ENCODE measurements at places on chromosomes 12 and 14.

- DNase-seq = no peak
Observed at GRCh38 chr14:53011053-53011462, 60.2 kb upstream of the FERMT2 start.

DNA sequence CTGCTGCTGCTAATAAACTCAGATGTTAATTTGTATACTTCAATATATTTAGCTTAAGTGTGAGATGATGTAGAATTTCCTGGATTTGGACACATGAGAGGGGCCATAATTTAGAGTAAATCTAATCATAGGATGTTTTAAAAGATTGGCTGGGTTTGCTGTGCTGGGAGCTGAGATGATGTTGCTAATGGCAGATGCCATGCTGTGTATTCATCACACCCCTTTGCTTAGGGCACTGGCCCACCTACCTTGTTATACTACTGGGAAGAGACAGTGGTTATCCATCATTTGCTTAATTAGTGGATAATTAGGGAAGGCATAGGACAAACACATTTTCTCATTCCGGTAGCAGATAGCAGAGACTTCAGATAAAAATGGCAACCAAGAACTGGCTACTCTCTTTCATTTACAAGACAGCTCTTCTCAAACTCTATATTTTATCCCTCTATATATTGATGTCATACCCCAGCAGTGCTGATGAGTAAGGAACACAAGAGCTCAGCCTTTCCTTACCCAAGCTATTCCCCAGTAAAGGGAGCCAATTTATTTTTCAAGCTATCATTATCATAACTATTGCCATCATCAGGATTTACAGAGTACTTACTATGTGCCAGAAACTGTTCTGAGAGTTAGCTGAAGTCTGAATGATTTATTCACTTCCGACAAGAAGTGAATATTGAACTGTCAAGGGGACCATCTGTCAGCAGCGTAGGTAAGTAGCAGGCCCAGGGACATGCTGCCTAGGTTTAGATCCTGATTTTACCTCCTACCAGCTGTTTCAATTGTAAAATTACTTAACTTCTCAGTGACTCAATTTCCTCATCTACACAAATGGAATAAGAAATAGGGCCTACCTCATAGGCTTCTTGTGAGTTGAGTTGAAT is 204.6 kb upstream of the FLRT2 start:
- no peak for DNase-seq

DNA sequence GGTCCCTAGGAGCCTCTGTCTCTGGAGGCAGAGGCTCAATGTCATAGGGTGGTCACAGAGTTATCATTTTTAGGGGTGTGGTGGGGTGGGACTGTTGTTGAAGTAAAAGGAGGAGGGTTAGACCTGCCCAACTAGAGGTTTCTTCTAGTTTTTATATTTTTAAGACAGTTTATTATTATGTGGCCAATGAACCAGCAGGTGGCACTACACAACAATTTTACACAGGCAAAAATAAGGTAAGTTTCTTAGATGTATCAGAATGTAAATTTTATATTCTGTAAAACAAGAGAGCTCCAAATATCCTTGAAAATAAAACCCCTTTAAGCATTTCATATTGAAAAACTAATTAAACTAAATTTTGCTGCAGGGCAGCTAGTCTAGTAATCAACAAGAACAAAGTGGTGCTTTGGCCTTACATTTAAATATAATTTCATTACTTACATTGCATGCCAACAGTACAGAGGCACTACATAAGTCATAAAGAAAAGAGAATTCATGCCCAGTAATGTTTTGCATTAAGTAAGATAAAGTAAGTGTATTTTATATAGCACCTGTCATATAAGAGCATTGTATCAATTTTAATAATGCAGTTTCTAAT is 22.2 kb upstream of the OVCH1 start:
- no peak for DNase-seq

GRCh38 chr12:49920241-49920914 is 16.7 kb upstream of the FAIM2 start:
- DNase-seq = no peak

DNA sequence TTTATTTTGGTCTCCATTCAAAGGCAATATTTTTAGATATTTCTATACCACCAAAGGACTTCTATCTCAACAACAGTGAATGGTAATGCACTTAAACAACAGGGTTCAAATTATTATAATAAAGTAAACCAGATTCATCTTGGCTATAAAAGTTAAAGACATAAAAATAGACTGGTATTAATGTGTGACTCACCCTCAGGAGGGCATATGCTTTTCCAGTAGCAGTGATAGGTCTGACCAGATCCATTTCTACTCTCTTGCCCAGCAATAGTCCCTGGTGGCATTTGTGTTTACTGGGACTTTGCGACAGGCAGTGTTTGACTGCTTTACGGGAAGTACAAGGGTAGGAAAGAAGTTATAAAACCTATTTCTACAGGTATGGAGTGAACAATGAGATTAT is 353.2 kb upstream of the ATP2B1 start:
- DNase-seq = no peak

DNA sequence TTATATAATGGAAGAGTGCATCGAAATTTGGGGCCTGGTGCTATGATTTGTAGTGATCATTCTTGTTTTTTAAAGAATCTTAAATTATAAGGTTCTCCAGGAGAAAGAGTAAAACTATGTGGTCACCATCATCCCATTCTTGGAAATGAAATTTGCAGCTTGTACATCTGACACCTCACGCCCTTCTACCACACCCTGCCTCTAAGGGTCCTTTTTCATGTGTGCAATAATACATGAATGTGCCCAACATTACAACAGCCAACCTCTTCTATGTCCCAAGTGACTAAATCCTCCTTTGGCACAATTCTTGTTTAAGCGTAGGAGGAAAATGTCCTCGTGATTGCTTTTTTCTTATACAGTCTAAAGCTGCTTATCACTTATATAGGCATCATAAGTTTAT is 636.5 kb upstream of the NOVA1 start:
- DNase-seq = no peak

DNA sequence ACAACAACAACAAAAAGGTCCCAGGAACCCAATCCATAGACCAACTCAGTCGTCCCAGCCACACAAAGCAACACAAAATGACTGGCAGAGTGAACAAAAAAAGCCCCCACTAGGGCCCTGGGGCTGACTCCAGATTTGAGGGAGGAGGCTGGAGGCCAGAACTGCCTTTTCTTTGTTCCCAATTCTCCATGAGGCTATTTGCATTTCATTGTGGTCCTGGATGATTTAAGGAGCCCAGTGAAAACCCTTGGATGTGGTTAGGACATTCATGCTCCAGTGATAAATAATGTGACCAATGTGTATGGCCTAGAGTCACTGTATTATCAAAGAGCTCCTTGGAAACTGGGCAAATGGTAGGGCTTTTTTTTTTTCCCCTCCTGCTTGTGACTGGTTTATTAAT is 192.9 kb downstream of the NUAK1 start:
- no peak for DNase-seq

- DNase-seq = no peak
Observed at GRCh38 chr14:96635850-96636249, 133.7 kb downstream of the PAPOLA start.

- DNase-seq = no peak
Observed at GRCh38 chr12:1199700-1200099, 208.7 kb downstream of the ERC1 start.

- DNase-seq = no peak
Observed at GRCh38 chr14:80959496-80959895, 4.1 kb downstream of the TSHR start.

DNA sequence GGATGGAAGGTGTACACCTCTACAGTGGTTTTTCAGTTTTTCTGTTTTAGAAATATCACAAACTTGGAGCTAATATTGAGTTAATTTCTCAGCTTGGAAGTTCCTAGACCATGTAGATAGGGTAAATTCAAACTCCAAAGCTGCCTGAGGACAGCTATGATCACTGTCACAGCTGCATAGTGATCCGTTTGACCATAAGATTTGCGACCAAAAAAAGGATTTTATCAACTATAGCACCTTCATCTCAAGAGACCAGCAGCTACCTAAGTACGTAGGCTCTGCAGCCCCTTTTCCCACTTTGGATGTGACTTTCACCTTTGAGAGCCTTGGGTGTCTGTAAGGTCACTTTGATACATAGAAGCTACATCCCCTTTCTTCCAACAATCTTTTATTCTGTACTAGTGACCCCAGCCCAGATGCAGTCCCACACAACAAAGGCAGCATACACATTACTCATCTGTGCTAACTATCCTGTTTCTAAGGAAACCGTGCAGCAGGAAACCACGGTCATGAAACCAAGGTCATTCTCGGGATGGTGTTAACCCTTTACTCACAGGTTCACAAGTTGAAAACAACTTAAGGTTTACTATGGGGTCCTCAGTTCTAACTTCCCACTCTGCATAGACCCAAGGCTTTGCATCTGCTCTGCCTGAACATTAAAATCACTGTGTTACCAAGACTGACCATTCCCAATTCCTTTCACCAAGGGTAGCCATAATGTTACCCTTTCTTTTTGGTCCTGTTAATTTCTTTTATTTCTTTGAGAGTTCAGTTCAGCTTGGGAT is 75.4 kb downstream of the IFT81 start:
- no peak for DNase-seq

Measured in substantia nigra (tissue), 51 donors.